ENCODE measurements at places on chromosomes 7 and 10.

DNA sequence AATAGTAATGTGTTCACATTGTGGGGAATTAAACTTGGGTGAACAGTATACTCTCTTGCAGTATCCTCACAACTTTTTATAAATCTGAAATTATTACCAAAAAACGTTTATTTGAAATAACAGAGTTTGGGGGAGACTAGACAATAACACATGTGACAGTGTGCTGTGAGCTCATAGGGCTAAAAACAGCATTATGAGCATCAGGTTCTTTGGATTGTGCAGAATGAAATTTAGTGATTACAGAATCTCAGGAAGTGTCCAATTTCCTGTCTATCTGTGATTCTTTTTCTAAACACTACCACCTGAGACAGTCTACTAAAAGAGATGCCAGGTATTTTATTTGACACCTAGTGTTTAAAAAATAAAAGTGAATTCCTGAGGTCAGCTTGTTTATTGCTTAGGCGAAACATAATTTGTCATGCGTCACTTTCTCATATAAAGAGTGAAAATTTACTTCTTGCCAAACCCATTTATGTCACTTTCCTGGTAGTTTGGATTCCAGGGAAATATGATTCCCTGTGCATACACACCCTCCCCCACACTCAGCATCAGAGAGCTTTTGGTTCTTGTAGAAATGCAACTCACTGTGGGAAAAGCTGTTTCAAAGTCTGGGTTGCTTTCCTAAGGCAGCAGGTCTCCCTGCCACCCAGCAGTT is 71.2 kb downstream of the AOAH start:
- DNase-seq = no peak

- DNase-seq = no peak
Observed at GRCh38 chr7:73702226-73702625, 17.2 kb downstream of the STX1A start.

DNA sequence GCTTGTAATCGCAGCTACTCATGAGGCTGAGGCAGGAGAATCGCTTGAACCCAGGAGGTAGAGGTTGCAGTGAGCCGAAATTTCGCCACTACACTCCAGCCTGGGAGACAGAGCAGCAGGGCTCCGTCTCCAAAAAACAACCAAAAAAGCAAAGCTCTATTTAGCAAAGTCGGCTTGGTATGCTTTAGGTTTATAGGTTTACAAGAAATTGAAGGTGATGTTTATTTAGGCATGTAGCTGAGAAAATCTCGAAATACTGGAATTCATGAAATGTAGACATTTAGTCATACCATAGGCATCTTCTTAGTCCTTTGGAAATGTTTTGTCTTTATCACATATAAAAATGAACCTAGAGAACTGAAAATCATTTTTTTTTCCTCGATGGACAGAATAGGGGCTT is 453.8 kb upstream of the ANKRD30A start:
- no peak for DNase-seq

GRCh38 chr10:43386981-43387677 is 15.7 kb downstream of the FXYD4 start:
- DNase-seq = no peak

GRCh38 chr7:121761399-121761798 is 111.6 kb upstream of the PTPRZ1 start:
- DNase-seq = no peak

- DNase-seq = no peak
Observed at GRCh38 chr7:150621376-150621775, 10.8 kb downstream of the GIMAP6 start.

DNA sequence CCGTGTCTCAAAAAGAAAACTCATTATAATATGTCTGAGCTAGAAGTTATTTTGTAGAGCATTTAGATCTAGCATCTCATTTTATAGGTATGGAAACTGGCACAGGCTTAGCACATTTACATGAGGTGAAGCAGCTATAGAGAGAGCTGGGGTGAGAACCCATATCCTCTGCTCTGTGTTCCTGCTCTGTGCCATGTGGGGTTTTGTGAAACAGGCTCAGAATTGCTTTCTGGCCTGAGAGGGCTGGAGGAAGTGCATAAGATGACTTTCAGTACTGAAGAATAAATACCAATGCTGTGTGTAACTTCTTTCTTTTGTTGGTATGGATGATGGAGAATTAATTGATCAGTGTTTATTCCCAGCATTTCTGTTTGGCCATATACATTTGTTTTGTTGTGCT is 159.1 kb downstream of the LRRC4 start:
- no peak for DNase-seq

Measured in NCI-H1930 (cell line).